ENCODE measurements at places on chromosomes 3 and 15.

- no peak for DNase-seq
Observed at GRCh38 chr3:57557085-57557537, 1.0 kb downstream of the PDE12 start.

- DNase-seq: no peak
Observed at GRCh38 chr15:39934397-39935071, 619 bp downstream of the EIF2AK4 start.

DNA sequence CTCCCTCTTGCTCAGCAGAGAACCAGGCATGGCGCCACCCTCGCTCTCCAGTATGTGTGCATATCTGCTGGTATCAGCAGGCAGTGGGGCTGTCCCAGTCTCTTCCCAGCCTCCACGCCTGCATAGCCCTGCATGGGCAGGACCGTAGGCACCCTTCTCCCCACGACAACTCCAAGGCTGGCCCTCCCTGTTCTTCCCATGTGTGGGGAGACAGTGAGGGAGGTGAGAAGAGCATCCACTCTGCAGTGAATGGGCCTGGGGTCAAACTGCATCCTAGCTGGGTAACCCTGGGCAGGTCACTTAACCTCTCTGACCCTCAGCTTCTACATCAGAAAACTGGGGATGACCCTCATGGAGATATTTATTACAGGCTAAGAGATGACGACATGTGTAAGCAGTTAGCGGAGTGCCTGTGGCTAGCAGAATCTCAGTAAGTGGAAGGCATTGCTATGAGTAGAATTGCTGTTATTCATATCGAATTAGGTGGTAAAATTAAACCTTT is 13.3 kb upstream of the SSUH2 start:
- DNase-seq: no peak

GRCh38 chr3:32229565-32229964 is 8.9 kb upstream of the CMTM8 start:
- no peak for DNase-seq
